ENCODE measurements at places on chromosomes 7 and 10.

DNA sequence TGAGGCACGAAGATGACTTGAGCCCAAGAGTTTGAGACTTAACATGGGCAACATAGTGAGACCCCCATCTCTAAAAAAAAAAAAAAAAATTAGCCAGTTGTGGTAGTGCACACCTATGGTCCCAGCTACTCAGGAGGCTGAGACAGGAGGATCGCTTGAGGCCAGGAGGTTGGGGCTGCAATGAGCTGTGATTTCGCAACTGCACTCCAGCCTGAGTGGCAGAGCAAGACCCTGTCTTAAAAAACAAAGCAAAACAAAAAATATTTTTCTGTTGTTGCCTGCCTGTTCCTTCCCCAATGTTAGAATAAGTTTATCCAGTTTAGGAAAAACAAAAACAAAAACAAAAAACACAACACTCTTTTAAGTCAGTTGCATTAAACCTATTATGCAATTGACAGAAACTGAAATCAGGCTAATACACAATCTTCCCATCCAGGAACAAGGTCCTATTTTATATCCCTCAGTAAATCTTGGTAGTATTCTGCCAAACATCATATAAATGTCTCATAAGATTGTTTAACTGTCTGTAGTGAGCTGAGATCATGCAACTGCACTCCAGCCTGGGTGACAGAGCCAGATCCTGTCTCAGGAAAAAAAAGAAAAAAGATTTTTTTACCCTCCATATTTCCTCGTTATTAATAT, 4.9 kb downstream of the PILRA start:
- DNase-seq = no peak

- no peak for DNase-seq
These were observed 246.1 kb downstream of the RPS24 start for GRCh38 chr10:78279756-78280155.

- DNase-seq = no peak
These were observed 236.2 kb downstream of the TCERG1L start for GRCh38 chr10:131075218-131075770.

- DNase-seq = no peak
These were observed 25.8 kb upstream of the LEP start for GRCh38 chr7:128215281-128215680.

GRCh38 chr10:42885491-42886270, 103.1 kb downstream of the BMS1 start:
- no peak for DNase-seq

DNA sequence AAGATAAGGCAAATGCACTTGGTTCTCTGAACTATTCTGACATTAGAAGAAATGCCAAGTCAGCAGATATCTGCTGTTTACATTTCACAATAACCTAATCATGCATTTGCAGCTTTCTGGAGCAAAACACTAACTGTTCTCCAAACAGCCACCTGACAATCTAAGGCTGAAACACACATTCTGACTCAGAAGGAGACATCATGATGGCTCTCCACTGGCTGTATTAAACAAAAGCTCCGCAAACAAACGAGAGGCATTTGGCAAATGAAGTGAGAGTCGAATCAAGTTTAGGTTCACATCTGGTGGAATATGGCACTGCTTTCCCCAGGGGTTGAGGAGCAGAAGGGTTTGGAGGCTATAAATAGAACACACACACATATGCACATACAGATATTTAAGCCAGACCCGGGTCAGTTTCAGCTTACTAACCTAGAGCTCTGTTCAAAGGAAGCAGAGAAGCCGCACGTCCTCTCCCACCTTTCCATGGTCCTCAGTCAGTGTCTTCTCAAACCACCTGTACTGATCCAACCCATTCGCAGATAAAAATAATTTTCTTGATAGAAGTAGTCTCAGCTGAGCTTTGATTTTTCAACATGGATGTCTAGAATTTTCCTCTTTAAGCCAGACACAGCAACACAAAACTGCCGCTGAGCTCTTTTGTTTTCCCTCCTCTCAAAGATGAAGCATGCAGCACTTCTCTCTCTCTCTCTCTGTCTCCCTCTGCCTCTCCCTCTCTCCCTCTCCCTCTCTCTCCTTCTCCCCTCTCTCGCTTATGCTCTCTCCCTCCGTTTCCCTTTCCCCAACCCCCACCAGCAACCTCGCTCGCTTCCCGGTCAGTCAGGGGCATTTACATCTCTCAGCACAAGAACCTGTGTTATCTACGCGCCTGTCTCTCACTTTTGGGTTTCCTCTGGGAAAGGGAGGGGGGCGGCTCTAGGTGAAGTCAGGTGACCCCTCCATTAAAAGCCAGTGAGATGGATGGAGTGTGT, 682.8 kb downstream of the MAGI2 start:
- DNase-seq = no peak

DNA sequence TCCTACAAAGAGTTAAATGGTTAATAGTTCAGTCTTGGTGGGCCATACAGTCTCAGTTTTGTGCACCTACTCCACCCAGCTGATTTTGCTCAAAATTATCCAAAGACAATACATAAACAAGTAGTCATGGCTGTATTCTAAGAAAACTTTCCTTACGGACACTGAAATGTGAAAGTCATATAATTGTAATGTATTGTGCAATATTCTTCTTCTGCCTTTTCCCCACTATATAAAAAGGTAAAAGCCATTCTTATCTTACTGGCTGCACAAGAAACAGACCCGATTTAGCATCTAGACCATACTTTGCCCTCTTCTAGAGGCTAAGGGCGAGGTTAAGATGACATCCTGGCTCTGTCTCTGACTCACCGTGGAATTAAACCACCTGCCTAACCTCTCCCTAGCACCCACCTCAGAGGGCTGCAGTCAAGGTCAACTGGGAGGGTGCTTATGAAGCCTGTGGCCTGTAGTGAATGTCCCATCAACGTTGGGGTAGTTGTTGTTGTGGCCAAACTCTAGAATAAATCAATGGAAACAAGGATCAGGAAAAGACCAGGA, 63.8 kb upstream of the DOCK1 start:
- no peak for DNase-seq

- DNase-seq = no peak
These were observed 70.8 kb downstream of the LRRC17 start for GRCh38 chr7:102983602-102984001.

- DNase-seq = no peak
These were observed 3.5 kb downstream of the NRCAM start for GRCh38 chr7:108452707-108453106.

GRCh38 chr10:48595539-48595932, 9.3 kb downstream of the ARHGAP22 start:
- DNase-seq = no peak

DNA sequence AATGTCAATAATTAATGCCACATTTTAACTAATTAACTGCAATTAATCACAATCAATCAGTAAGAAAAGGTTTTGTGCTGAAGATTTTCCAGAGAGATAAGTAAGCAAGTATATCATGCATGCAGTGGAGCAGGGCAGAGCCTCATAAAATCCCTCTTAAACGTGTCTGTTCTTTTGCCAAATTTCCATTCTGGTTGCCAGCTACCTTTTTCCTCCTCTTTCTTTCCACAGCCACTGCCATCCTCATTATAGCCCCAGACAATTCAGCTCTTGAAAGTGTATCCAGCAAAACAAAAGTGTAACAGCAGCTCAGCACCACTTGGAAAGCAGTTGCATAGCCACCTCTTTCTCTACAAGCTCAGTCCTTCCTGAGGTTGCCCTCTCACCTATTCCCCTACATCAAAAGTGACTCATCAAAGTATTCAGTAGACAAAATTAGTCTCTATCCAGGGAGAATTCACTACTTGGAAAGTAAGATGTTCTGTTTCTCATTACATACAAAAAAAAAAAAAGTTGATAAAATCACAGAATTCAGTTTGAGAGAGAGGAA, 26.9 kb upstream of the EPHB6 start:
- no peak for DNase-seq

- no peak for DNase-seq
These were observed 40.9 kb downstream of the BMPER start for GRCh38 chr7:33946094-33946699.

GRCh38 chr7:147571436-147572185, 1019.0 kb upstream of the C7orf33 start:
- DNase-seq = no peak

GRCh38 chr7:44062903-44063295, 2.5 kb downstream of the PGAM2 start:
- DNase-seq = no peak

GRCh38 chr7:101618916-101619315, 10.2 kb downstream of the MYL10 start:
- no peak for DNase-seq

GRCh38 chr7:22913158-22913557, 90.5 kb upstream of the TOMM7 start:
- no peak for DNase-seq

DNA sequence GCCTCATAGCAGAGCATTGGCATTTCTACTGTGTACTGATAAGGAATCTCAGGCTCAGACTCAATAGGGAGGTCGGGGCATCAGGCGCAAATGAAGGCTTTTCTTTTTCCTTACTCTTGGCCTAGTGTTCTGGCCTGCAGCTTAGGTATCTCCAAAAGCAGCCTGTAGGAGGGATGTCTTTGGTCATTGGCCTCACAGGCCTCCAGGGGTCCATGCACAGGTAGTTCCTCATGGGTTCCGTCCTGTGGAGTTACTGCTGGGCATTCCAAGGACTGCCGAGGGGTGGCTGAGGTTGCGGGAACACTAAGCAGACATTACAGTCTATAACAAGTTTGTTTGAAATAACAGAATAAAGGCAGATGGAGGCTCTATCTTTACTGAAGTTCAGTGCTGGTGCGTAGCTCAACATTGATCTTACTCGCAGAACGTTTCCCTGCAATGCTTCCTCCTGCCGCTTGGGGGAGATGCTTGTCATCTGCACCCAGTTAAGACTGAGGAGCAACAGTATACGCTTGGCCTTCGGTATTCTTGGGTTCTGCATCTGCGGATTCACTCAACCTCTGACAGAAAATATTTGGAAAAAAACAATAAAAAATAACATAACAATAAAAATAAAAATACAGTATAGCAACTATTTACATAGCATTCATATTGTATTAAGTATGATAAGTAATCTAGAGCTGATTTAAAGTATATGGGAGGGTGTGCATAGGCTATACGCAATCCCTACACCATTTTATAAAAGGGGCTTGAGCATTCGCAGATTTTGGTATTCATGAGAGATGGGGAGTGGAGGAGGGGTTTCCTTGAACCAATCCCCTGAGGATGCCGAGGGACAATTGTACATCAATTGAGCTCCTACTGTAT, 58.9 kb downstream of the SH2D4B start:
- DNase-seq = no peak

- DNase-seq = no peak
These were observed 7.0 kb upstream of the TMEM243 start for GRCh38 chr7:87226495-87226894.

DNA sequence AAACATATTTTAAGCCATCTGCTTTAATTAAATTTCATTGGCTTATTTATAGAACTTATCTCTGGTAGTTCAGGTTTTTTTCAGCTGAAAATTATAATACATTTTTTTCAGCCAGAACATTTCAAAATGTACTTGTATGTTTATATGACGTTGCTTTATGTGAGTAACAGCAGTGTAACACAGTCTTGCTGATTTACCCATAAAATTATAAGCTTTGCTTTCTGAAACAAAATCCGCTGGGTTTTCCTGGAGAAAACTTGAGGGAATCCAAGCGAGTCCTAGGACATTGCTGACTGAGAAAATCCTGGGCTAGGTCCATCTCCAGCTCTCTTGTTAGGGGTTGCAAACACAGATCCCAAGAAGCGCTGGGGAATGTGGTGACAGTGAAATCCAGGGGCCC, 112.2 kb upstream of the GATA3 start:
- DNase-seq = no peak

GRCh38 chr10:87771871-87772500, 46.0 kb downstream of the ATAD1 start:
- DNase-seq = no peak

DNA sequence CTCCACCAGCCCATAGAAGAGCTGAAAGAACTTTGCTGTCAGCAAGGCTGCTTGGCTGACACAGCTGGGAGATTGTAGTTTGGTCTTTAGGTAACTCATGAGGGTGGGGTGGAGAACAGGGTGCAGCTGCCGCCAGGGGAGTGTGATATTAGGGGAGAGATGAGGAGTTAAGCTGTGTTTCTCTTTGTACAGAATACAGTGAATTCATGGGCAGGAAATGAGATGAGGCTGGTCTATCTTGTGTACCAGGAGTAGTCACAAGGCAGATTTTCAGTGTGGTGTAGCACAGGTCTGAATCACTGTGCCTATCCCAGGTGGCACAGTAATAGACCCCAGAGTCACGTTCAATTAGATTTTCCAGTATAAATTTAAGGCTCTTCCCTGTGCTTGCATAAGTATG, 56.6 kb upstream of the TARP start:
- DNase-seq = no peak

DNA sequence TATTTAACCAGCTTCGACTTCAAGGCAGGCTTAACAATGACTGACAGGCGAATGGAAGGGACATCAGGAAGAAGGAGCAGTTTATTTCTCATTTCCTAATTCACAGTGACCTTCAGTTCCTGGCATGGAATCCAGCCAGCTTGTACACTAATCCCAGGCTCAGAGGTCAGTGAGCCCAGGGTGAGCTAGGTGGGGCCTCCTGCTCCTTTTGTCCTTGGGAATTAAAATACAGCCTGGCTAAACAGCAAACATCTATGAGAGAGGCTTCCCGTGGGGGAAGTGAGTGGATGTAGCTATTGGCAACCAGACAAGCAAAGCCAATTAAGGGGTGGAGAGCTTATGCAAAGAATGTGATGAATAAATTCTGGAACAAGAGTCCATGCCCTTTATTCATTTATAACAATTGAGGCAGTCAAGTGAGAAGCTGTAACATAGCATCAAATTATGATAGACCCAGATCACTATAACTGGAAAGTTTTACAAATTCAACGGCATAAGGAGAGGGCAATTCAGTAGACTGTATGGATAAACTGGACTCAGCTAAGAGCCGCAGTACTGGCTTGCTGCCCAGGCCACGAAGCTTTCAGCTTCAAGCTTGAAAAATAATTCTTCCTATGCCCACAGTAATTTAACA, 57.1 kb downstream of the STK17A start:
- no peak for DNase-seq

GRCh38 chr10:87531908-87532622, 27.4 kb downstream of the MINPP1 start:
- DNase-seq = no peak

- DNase-seq = no peak
These were observed 24.7 kb downstream of the AFAP1L2 start for GRCh38 chr10:114379631-114380041.

DNA sequence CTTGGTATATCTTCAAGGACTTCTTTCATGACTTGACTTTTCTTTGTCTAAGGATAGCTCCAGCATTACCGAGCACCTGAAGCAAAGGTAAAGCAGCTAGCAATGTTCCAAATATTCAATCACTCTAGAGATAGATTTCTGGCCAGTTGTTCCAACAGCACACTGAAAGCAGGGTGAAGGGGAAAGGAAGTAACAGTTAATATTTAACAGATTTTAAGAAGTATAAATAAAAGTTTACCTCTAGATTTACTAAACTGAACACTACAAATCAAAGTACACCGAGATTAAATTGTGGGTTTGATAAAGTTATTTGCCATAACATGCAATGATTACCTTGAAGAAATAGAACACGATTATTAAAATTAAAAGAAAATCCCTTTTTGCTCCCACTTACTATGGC, 70.9 kb upstream of the GRID1 start:
- DNase-seq = no peak
